Activated CD4-positive, alpha-beta memory T cell treated with anti-CD3 and anti-CD28 coated beads for 36 hours (primary cell): ENCODE measurements at places on chromosomes 3 and 15. TPM values are rescaled to one million over a fixed set of nuclear protein-coding genes. Genes with fewer than 3 reads are reported as not detected.
A peak's percentile ranks its signal among the peaks of the same experiment; 100 is the strongest.

- peak; percentile 98 for DNase-seq
These were observed 5.2 kb downstream of the LINS1 start for GRCh38 chr15:100596792-100597191.

CHP1 gene
- total RNA-seq: 48.7 TPM

GRCh38 chr3:148333091-148333490 lies 364.6 kb upstream of the AGTR1 start:
- no peak for DNase-seq

ADGRG7 gene
- not detected for total RNA-seq

- DNase-seq: no peak
These were observed 102.9 kb downstream of the RPL39L start for GRCh38 chr3:187036394-187036793.

GRCh38 chr3:115657168-115657567 lies 33.9 kb downstream of the GAP43 start:
- no peak for DNase-seq

GRCh38 chr15:34893967-34894366 lies 75.6 kb downstream of the AQR start:
- no peak for DNase-seq

ADCY5 gene
- not detected for total RNA-seq

GRCh38 chr3:137992592-137992991 lies 17.4 kb upstream of the CLDN18 start:
- no peak for DNase-seq

DNA sequence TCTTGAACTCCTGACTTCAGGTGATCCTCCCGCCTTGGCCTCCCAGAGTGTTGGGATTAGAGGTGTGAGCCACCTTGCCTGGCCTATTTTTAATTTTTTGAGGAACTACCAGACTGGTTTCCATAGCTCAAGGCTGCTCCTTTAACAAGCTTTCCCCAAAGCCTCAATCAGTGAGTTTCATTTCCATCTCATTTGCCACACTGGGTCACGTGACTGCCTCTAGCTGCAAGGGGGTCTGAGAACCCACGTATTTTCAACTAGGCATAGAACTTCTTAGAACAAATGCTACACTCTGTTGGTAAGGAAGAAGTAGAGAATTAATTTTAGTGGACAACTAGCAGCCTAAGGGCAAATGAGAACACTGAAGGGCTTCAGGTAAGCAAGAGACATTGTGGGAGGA lies 3.1 kb upstream of the CD276 start:
- DNase-seq: no peak

DNA sequence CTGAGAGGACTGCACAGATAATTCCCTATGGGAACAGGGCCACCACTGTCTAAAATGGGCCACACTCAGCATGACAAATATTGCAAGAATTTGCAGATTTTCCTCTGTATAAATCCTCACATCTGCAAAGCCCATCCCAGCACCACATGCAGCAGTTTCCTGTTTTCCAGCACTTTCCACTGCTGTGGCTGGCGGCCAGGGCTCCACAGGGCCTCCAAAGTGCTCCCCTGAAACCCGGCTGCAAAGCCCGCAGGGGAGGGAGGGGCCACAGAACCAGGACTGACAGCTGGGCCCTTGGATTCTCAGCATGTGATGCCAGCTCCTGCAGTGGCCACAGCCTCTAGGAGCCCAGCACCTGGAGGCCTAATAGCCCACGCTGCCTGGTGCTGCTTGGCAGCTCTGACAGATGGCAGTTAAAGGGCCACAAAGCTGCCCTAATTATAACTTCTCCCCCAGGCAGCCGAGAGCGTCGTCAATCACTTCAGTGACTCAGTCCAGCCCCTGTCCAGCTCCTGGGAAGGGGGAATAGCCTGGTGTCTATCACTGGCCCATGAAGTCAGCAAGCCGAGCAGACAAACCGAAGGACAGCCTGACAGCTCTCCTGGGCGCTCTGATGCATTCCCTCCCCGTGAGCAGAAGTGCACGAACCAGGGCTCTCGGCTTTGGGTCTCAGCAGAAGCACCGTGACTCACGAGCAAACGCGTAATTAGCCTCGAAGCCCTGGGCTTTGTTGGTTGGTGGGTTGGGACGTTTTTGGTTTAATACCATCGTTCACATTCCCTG lies 4.7 kb downstream of the LRRC15 start:
- no peak for DNase-seq

- DNase-seq: no peak
These were observed 10.2 kb upstream of the TMEM212 start for GRCh38 chr3:171832989-171833388.

GOLGA8Q gene
- 0.33 TPM for total RNA-seq

PLXND1 gene
- 7.2 TPM for total RNA-seq

DNA sequence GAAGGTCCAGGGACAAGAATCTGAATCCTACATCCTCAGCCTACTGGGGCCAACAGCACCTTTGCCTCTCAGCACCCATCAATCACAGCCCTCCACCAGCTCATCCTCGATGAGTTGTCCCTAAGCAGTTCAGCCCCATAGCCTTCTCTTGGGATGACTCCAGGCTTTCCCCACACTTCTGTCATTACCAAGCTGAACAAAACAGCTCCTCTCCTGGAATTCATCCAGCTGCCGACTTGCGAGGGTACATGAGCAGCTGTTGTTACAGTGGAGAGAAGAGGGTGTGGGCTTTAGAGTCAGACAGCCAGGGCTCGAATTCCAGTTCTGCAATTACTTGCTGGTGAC lies 69.0 kb upstream of the THBS1 start:
- no peak for DNase-seq

DNA sequence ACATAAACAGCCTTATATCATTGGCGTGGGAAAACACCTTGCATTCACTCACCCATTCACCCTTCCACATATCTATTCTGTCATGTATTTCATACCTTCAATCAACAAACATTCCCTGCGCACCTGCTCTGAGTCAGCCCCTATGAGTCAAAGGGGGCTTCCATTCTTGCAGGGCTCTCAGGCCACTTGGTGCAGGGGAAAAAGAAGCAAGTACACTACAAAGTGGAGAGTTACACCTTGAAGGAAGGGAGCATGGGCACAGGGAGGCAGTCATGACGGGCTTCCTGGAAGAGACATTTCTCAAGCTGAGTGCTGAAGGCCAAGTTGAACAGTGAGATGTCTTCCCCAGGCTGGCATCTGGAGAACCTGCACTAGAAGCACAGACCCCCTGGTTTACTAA lies 4.6 kb upstream of the AMOTL2 start:
- peak; percentile 37 for DNase-seq

RPL39L gene
- 22.5 TPM for total RNA-seq

SLC6A1 gene
- total RNA-seq: not detected

- DNase-seq: no peak
These were observed 136.4 kb upstream of the NDN start for GRCh38 chr15:23823508-23823907.

GUCA1C gene
- total RNA-seq: not detected

DNA sequence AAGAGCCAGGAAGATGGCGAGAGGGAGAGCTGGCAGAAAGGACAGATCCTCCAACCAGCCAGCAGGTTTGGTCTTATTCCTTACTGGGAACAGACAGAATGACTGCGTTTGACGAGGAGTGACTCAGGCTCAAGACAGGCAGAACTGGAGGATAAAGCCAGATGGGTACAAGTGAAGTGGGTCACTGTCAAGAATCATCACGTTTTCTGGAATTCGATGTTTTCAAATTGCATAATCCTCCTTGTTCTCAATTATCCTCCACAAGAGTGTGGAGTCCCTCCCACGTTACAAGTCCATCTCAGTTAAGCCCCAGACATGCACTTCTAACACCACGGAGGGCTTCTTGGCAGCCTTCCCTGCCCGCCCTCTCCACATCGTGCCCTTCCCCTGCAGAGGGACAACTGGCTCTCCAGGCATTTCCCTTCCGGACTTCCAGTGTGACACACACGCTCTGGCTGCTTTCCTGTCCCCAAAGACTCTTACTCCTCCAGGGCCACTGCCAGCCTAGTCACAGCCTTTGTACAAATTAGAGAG lies 183.1 kb downstream of the CHST2 start:
- no peak for DNase-seq

DNA sequence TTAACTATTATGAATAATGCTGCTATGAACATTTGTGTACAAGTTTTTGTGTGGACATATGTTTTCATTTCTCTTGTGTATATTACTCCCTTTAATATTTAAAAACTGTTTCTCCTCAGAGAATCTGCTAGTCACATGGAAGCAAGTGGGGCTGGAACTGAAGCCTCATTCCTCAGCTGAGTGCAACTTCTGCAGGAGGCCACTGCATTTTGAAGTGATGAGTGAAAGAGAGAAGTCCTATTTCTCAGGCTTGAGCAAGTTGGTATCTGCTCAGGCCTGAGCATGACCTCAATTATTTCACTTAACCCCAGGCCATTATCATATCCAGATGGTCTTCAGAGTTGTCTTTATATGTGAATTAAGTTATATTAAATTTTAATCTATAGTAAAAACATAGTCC lies 11.5 kb downstream of the TLR9 start:
- DNase-seq: no peak

DNA sequence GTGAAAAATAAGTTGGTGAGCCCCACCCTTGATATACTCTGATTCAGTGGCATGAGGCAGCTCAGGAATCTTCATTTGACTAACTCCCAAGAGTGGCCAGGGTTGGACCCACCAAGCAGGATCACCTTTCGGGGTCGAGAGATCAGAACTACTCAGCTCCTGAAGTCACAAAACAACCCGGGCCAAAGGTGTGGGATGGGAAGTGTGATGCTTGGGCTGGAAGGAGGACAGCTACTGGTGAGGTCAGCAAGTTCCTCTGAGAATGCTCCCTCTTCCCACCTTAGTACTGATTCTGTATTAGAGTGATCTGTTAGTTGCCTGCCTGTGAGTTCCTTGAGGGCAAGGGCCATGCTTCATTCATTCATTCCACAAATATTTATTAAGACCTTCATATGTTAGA lies 15.1 kb downstream of the ESYT3 start:
- DNase-seq: no peak

DNA sequence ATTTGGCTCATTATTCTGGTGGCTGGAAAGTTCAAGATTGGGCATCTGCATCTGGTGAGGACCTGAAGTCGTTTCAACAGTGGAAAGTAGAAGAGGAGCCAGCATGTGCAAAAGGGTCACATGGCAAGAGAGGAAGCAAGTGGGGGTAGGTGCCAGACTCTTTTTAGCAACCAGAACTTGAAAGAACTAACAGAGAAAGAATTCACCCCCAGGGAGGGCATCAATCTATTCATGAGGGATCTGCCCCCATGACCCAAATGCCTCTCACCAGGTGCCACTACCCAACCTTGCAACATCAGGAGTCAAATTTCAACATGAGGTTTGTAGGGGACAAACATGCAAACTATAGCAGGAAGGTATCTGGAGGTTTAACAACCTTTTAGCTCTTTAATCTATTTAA lies 10.3 kb upstream of the RYK start:
- DNase-seq: no peak

DNA sequence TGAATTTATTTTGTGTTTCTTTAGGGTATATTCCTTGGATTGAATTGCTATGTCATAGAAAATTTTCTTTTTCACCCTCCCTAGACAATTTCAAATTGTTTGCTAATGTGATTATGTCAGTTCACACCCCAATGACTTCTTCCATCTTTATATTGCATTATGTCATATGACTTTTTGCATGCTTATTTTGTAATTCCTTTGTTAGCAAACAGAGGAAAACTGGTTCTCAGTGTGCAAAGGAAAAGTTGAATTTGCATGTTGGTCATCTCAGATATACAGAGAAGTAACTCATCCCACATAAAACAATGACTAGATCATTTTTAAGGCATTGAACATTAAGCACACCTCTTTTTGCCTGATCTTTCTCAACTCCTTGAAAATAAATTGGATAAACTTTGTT lies 3.3 kb upstream of the RNF13 start:
- no peak for DNase-seq

DNA sequence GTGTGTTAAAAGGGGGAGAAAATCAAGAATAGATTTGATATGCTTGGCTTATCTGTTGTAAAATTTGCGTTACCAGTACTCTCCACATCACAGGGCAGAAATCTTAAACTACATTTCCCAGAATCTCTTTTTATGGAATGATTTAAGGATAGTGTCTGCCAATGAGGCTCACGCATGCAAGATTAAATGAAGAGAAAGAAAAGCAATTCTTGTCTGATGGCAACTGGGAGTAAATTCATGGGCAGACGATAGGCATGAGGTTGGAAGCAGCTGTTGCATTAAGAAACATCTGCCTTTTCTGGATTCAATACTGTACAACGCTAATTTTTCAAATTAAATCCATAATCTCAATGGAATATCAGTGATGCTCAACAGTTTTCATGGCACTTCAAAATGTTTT lies 27.2 kb upstream of the ANKRD28 start:
- no peak for DNase-seq

EPHB1 gene
- total RNA-seq: 1.3 TPM

DNA sequence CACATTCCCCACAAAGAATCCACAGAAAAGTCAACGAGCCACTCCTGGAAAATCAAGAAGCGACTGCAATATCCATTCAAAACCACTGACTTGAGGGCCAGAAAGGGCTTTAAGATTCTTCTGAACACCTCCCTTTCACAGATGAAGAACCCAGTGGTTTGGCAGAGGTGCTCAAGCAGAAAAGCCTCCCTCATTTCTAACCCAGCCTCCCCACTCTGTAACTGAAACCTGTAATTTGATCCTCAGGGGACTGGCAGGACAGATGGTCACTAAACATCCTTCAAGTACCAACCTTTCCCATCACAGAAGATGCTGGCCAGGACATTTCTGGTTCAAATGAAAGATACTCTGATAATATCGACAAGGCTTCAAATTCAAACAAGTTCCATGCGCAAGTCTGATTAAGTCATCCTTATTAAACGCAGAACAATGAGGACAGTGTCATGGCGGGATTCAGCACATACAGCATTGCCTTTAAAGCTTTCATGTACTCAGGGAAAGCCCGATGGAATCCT lies 5.5 kb downstream of the SEMA5B start:
- DNase-seq: no peak

SYNPR gene
- not detected for total RNA-seq

DNA sequence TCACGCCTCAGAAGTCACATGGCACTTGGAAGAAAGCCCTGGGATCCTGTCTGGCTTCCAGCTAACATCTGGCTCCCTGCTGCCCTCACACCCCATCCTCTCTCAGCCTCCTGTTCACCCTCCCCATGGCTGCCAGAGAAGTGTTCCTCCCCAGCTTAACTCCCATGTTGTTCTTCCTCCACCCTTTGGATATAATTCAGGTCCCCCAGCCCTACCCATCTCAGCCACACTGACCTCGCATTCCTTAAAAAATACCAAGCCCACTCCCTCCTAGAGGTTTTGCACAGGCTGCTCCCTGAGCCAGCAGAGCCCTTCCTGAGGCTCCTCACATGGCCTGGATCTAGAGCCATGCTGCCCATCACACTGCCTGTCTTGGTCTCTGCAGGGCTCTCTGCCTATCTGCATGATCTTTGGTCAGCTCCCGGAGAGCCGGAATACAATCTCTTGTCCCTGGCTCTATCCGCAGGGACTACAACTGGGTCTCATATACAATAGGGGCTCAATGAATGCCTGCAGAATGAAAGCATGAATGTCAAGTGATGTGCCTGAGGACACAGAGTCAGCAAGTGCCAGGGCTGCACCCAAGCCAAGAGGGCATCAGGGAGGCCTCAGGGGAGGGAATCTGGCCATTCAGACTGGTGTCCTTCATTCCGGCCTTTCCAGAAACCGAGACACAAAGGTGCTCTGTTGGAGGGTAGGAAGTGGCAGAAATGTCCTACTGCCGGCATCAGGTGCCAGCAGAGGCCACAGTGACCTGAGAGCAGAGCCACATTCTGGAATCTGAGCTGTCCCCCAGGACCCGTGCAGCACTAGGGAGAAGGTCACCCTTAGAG lies 3.8 kb upstream of the TKT start:
- no peak for DNase-seq
